M059J (cell line): ENCODE measurements at places on chromosomes 7 and 10.

GRCh38 chr10:112202561-112203241 lies 19.1 kb upstream of the GPAM start:
- DNase-seq: peak; percentile 81

- DNase-seq: no peak
Observed at GRCh38 chr10:96622013-96622787, 35.4 kb upstream of the TM9SF3 start.

- DNase-seq: no peak
Observed at GRCh38 chr10:21814866-21815265, 188.7 kb downstream of the DNAJC1 start.

- no peak for DNase-seq
Observed at GRCh38 chr7:74398426-74398825, 55.3 kb upstream of the GTF2IRD1 start.

- DNase-seq: no peak
Observed at GRCh38 chr7:52825611-52826010, 209.8 kb upstream of the POM121L12 start.
